ENCODE measurements at places on chromosomes 7 and 10.

DNA sequence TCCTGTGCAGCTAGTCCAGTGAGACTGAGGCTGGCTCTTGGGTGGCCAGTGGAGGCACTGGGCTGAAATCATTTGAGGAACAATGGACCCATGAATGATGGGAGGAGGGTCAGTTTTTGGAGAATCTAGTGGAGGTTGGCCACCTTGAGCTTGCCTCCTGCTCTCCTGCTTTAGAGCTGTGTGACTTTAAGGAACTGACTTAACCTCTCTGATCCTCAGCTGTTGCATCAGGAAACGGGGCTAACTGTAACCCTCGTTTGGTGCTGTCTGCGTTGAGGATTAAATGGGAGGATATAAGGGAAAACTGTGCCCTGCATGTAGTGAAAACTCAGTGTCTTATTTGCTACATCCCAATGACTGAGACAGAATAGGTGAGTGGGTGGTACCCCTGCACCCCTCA lies 115.4 kb upstream of the PPIF start:
- no peak for DNase-seq
- H3K27ac ChIP-seq: no peak overlapping the region
- H3K27me3 ChIP-seq: no peaks in the 10 kb centered on the region
- H3K4me3 ChIP-seq: no peak overlapping the region
- peaks cover 10% of the 10 kb centered on the region for H3K4me1 ChIP-seq
- no peaks in the 10 kb centered on the region for H3K36me3 ChIP-seq

- H3K36me3 ChIP-seq: no peaks in the 10 kb centered on the region
- H3K4me1 ChIP-seq: no peaks in the 10 kb centered on the region
- no peak overlapping the region for H3K27ac ChIP-seq
- no peak for DNase-seq
Measured at GRCh38 chr7:157506268-157506667, 169.5 kb downstream of the DNAJB6 start.

DNA sequence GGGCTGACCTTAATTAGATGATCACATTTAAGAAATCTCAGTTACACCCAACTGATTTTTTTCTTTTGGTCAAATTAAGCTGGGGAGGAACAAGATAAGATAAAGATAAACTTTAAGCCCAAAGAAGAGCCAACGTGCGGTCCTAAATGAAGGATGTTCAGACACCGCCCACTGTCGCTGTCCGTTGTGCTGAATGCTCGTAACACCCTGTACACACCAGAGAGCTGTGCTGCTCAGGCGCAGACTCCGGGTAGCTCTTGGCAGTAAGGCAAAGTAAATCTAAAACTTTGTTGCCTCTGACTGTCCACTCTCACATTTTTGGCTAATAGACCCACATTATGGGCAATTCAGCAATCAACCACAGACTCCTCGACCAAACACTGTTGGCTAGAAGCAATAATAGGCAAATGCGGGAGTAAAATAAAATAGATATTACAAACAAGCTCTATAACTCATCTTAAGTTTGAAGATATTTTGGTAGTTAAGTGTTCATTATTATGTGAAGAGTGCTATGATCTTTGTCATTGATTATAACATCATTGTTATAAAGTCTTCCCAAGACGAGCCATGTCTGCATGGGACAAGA lies 57.1 kb downstream of the PLPP4 start:
- H3K4me1 ChIP-seq: no peaks in the 10 kb centered on the region
- no peaks in the 10 kb centered on the region for H3K36me3 ChIP-seq
- peaks cover 3% of the 10 kb centered on the region for H3K27me3 ChIP-seq

DNA sequence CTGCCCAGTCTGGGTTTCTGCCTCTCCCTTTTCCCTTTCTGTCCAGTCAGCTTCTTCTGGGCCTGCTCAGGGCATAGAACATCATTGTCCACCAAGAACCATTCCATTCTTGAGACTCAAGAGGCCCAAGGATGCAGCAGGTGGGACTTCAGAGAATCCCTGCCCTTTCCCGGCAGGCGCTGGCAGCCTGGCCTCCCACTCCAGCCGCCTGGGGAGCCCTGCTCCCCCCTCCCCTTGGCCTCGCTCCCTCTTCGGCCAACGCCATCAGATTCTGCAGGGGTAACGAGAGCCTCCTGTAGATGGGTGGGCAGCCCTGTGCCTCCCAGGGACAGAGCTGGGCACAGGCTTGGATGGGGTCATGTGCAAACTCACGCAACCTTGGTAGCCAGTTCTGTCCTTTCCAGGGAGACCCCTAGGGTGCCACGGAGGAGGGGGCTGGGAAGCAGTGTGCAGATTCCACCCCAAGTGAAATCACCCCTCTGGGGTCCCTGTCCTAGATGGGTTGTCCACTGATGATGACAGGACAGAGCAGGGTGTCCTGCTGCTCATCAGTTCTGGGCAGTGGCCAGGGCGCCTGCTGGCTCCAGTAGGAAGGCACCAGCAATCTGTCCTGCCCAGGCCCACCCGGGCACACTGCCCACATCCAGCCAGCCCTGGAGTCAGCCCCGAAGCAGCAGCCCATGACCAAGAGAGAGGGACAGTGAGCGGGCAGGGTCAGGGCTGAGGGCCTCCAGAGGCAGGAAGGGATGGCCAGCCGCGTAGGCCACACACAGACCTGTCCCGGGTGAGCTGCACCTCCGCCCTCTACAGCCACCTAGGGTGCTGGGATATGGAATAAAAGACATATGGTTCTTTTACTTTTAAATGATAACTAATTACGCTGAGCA lies 47.7 kb downstream of the RASGEF1A start:
- H3K27ac ChIP-seq: peak overlapping the region; percentile 81
- H3K4me1 ChIP-seq: peaks cover 5% of the 10 kb centered on the region
- no peak for DNase-seq
- no peaks in the 10 kb centered on the region for H3K36me3 ChIP-seq
- peak overlapping the region; percentile 5 for H3K4me3 ChIP-seq

GRCh38 chr10:21509341-21510240 lies 15.9 kb downstream of the SKIDA1 start:
- no peaks in the 10 kb centered on the region for H3K27me3 ChIP-seq
- H3K4me1 ChIP-seq: no peaks in the 10 kb centered on the region
- H3K27ac ChIP-seq: peak overlapping the region; percentile 66
- peak overlapping the region; percentile 45 for H3K4me3 ChIP-seq

DNA sequence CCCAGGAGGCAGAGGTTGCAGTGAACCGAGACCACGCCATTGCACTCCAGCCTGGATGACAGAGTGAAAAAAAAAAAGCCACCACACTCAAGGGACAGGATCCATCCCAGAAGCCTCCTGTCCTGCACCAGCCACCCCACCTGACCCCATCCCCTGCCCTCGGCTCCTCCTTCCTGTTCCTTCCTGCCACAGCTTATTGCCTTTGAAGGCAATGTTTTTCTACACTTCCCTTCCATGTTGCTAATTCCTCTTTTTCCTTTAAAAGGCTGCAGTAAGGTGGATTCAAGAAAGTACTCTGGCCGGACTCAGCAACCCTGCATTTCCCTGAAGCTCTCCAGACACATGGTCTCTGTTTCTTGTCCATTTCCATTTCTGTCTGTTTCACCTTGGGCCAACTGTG lies 80.9 kb downstream of the FAM171A1 start:
- no peaks in the 10 kb centered on the region for H3K4me1 ChIP-seq
- no peak overlapping the region for H3K4me3 ChIP-seq
- no peaks in the 10 kb centered on the region for H3K27me3 ChIP-seq
- DNase-seq: no peak
- no peak overlapping the region for H3K27ac ChIP-seq

DNA sequence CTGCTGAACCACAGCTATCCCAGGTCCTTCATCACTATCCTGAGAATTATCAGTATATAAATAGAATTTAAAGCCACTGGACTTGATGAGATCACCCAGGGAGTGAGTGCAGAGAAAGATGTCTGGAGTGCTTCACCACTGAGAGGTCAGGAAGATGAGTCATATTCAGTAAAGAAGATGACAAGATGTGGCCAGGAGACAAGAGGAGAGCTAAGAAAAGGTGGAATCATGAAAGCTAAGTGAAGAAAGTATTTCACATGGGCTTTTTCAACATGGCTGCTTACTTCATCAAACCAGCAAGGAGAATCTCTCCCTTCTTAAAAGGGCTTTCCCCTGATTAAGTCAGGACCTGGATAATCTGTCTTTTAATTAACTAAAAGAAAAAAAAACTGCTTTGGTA lies 9.1 kb upstream of the PRKAR2B start:
- H3K4me3 ChIP-seq: no peak overlapping the region
- no peak for DNase-seq
- H3K27me3 ChIP-seq: no peaks in the 10 kb centered on the region
- no peak overlapping the region for H3K27ac ChIP-seq

- H3K27ac ChIP-seq: no peak overlapping the region
- DNase-seq: no peak
- no peaks in the 10 kb centered on the region for H3K27me3 ChIP-seq
- no peak overlapping the region for H3K4me3 ChIP-seq
- H3K4me1 ChIP-seq: no peaks in the 10 kb centered on the region
- H3K36me3 ChIP-seq: no peaks in the 10 kb centered on the region
Measured at GRCh38 chr7:132347123-132347522, 229.1 kb downstream of the PLXNA4 start.

- H3K36me3 ChIP-seq: no peaks in the 10 kb centered on the region
- no peak for DNase-seq
- H3K27ac ChIP-seq: no peak overlapping the region
- no peaks in the 10 kb centered on the region for H3K27me3 ChIP-seq
- no peaks in the 10 kb centered on the region for H3K4me1 ChIP-seq
- no peak overlapping the region for H3K4me3 ChIP-seq
Measured at GRCh38 chr10:49751216-49751615, 10.9 kb downstream of the OGDHL start.
